Nasal cavity respiratory epithelium epithelial cell of viscerocranial mucosa (primary cell): ENCODE measurements at places on chromosomes 4 and X. TPM values are rescaled to one million over a fixed set of nuclear protein-coding genes. Genes with fewer than 3 reads are reported as not detected.

TCEAL7 gene
- 0.34 and 0.50 TPM in 2 replicates for total RNA-seq

CT45A3 gene
- not detected in 2 replicates for total RNA-seq

UVSSA gene
- 9.6 and 15.9 TPM in 2 replicates for total RNA-seq

FGG gene
- total RNA-seq: under 0.01 TPM in 1 of 2 replicates, not detected in the other

CT45A2 gene
- not detected in 2 replicates for total RNA-seq

AR gene
- total RNA-seq: 0.07 TPM in 1 of 2 replicates, not detected in the other

TCEAL8 gene
- 68.0 and 69.4 TPM in 2 replicates for total RNA-seq

NEIL3 gene
- total RNA-seq: 0.43 and 1.4 TPM in 2 replicates

TLR2 gene
- total RNA-seq: 2.1 and 35.6 TPM in 2 replicates

MAGEC2 gene
- not detected in 2 replicates for total RNA-seq

SLC6A14 gene
- 9.5 and 19.8 TPM in 2 replicates for total RNA-seq

GIMD1 gene
- total RNA-seq: not detected in 2 replicates

CYP2U1 gene
- total RNA-seq: 4.1 and 9.4 TPM in 2 replicates

TRAM1L1 gene
- 0.34 and 1.3 TPM in 2 replicates for total RNA-seq
